Thymus (tissue), 14 donors: ENCODE measurements at places on chromosomes 3 and 15. TPM values are rescaled to one million over a fixed set of nuclear protein-coding genes. Genes with fewer than 3 reads are reported as not detected.

CYP1A1 gene
- total RNA-seq, result 0.09 TPM

ENTPD3 gene
- 1.0 TPM for total RNA-seq

CPNE4 gene
- 0.33 TPM for total RNA-seq

CLDN18 gene
- total RNA-seq, result 0.28 TPM

- no peaks in the 10 kb centered on the region for H3K27me3 ChIP-seq
- no peaks in the 10 kb centered on the region for H3K4me1 ChIP-seq
Measured at GRCh38 chr15:79036323-79036722, 54.3 kb downstream of the RASGRF1 start.

DNA sequence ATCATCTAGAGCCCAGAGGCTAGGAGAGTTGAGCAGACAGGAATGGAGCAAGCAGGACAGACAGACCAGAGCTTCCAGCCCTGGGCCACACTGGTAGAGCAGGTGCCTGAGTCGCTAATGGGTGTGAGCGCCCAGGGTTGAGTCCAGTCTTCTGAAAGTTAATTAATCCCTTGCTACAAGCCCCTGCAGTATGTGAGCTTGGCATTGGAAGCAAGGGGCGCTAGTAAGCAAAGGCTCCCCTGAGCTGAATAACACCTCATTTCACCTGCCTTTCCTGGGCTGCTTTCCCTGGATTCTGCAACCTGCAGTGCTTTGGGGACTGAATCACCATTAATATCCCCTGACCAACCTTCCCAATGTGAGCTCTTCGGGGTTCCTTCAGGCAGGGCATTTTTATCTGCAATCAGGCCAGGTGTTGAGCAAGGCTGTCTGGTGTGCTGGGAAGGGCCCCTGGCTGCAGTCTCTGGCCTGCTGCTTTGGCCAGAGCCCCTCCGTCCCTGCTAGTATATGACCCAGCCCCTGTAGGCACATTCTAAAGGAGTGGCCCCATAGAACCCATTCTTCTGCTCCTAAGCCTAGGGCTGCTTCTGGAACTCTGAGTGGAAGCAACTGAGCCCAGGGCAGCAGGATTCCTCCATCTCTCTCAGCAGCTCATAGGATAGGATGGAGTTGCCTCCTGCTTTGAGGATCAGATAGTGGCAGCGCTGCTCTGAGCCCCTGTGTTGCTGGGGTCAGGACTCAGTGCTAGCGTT is 45.1 kb upstream of the EPHB1 start:
- no peaks in the 10 kb centered on the region for H3K36me3 ChIP-seq
- H3K27me3 ChIP-seq, result no peaks in the 10 kb centered on the region
- H3K4me1 ChIP-seq, result no peaks in the 10 kb centered on the region
- H3K27ac ChIP-seq, result no peak overlapping the region
- DNase-seq, result no peak

GRCh38 chr3:79985816-79986215 is 218.0 kb upstream of the ROBO1 start:
- H3K27ac ChIP-seq, result no peak overlapping the region
- H3K36me3 ChIP-seq, result no peaks in the 10 kb centered on the region
- no peaks in the 10 kb centered on the region for H3K27me3 ChIP-seq
- no peaks in the 10 kb centered on the region for H3K4me1 ChIP-seq

GRCh38 chr3:191119415-191120295 is 79.4 kb upstream of the OSTN start:
- no peaks in the 10 kb centered on the region for H3K27me3 ChIP-seq
- no peak overlapping the region for H3K4me3 ChIP-seq
- H3K4me1 ChIP-seq, result no peaks in the 10 kb centered on the region
- no peaks in the 10 kb centered on the region for H3K36me3 ChIP-seq

GRCh38 chr15:57609805-57610529 is 18.3 kb downstream of the MYZAP start:
- no peak for DNase-seq
- H3K4me1 ChIP-seq, result no peaks in the 10 kb centered on the region
- H3K36me3 ChIP-seq, result no peaks in the 10 kb centered on the region
- H3K27me3 ChIP-seq, result no peaks in the 10 kb centered on the region
